Left ventricle myocardium superior (tissue), 1 donor: ENCODE measurements at places on chromosomes 6 and 20. TPM values are rescaled to one million over a fixed set of nuclear protein-coding genes. Genes with fewer than 3 reads are reported as not detected.

CLIC5 gene
- 272 TPM for total RNA-seq

- no peak for DNase-seq
Measured at GRCh38 chr6:34018026-34018425, 127.9 kb downstream of the GRM4 start.

DNA sequence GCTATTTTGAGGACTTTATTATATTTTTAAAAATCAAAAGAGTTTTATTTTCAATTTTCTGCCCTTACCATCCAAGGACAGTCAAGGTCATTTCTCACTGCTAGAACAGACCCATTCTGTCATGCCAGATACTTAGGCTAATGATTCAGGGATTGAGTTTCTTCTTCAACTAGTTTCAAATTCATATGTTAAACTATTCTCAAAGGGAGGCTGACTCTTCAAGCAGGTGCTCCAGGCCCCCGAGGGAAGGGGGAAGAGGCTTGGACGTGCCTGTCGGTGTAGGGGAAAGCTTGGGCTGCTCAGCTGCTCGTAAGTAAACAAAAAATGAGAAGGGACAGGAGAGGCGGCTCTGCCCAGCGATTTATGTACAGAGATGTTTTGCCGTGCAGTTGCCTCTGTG is 69.4 kb upstream of the MYLIP start:
- no peak for DNase-seq

DNA sequence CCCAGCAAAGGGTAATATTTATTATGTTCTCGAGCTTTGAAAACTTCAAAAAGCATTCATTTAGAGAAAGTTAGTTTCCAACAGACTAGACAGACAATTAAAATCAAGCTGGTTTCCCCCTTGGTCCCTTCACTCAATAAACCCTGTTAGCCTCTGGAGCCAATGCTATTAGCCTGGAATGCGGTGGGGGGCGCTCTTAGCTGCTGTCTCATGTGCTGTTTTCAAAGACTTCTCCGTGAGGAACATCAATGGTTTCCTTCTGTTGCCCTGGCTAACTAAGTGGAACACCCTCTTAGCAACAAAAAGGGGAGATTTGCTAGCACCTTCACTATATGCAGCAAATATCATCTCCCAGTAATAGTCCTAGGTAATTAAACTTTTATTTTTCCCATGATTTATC is 86.4 kb downstream of the LY86 start:
- DNase-seq: no peak

CST7 gene
- 0.92 TPM for total RNA-seq

GRCh38 chr6:13447949-13448724 is 39.3 kb downstream of the GFOD1 start:
- DNase-seq: no peak

ZBP1 gene
- total RNA-seq: 0.15 TPM

- DNase-seq: no peak
Measured at GRCh38 chr20:63367446-63368055, 6.4 kb upstream of the CHRNA4 start.

- DNase-seq: no peak
Measured at GRCh38 chr20:61280217-61280980, 28.3 kb downstream of the CDH4 start.

DNA sequence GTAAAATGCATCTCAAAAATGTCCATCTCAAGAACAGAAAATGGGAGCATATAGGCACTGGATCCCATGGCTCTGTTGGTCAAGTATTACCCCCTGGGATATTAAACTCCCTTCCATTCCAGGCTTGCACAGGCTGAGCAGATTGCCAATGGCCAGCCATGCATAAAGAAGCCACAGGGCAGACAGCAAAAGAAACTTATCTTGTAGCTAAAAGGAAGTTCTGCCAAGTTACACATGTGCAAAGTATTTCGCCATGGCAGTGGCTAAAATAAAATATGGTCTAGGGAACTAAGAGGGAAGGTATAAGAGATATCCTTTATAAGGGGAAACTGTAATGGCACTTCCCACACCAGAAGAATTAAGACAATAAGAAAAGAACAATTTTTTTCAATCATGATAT is 415.6 kb upstream of the BTBD3 start:
- DNase-seq: no peak

DNA sequence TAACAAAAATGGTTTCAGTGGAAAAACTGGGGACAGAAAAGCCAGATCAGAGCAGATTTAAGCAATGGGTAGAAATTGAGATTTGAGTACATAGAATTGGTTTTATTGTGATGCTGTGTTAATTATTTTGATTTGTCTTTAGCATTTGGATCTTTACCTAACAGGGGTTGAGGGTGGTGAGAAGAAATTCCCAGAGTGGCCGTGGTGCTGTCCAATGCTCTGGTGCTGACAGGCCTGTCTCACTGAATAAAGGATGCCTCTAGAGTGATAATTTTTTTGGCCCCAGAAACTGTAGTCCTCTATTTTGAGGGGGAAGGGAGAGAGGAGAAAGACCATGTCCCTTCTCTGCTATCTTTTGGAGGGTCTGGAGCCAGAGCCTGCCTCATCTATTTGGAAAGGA is 79.1 kb downstream of the LYRM2 start:
- DNase-seq: no peak

FNDC11 gene
- total RNA-seq: 0.15 TPM

SRSF6 gene
- 56.5 TPM for total RNA-seq

- no peak for DNase-seq
Measured at GRCh38 chr6:35178012-35178411, 35.7 kb upstream of the SCUBE3 start.

- DNase-seq: no peak
Measured at GRCh38 chr6:157246048-157246630, 77.2 kb downstream of the TMEM242 start.

DNA sequence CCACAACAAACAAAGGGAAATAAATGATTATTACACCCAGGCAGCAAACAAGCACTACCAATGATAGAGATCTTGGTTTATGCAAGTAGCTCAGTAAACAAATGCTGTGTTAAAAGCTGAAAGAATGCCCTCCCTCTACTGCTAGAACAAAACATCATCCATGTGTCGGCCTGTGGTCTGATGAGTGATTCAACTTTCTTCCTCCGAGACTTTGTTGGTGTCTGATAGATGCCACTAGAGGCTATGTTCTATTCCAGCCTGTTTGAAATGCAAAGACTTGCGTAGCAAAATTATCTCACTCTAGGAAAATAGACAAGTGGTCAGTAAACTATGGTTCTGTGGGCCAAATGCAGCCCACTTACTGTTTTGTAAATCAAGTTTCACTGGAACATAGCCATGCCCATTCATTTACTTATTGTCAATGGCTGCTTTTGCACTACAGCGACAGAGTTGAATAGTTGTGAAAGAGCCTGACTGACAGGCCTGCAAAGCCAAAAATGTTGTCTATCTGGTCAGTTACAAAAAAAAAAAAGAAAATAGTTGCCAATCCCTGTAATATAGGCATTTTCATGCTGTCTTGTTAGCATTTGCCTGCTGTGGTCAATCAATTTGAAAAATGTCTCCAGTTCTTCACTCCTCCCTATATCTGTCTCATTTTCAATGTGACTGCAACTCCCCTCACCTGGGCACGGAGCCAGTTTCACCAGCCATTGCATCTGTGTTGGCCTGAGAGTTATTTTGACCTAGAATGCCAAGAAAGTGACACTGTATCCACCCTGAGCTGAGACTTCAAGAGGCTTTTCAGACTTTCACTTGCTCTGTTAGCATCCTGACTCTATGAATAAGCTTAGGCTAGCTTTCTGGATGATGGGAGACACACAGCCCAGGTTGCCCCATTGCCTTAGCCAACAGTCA is 544.6 kb upstream of the BTBD3 start:
- no peak for DNase-seq

DNA sequence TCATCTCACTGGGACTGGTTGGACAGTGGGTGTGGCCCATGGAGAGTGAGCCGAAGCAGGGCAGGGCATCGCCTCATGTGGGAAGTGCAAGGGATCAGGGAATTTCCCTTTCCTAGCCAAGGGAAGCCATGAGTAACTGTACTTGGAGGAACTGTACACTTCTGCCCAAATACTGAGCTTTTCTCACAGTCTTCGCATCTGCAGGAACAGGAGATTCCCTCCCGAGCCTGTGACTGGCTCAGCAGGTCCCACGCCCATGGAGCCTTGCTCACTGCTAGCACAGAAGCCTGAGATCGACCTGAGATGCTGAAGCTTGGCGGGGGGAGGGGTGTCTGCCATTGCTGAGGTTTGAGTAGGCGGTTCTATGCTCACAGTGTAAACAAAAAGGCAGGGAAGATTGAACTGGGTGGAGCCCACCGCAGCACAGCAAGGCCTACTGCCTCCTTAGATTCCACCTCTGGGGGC is 10.4 kb upstream of the CALHM5 start:
- no peak for DNase-seq

- no peak for DNase-seq
Measured at GRCh38 chr6:155183095-155183494, 80.7 kb upstream of the CLDN20 start.

DNA sequence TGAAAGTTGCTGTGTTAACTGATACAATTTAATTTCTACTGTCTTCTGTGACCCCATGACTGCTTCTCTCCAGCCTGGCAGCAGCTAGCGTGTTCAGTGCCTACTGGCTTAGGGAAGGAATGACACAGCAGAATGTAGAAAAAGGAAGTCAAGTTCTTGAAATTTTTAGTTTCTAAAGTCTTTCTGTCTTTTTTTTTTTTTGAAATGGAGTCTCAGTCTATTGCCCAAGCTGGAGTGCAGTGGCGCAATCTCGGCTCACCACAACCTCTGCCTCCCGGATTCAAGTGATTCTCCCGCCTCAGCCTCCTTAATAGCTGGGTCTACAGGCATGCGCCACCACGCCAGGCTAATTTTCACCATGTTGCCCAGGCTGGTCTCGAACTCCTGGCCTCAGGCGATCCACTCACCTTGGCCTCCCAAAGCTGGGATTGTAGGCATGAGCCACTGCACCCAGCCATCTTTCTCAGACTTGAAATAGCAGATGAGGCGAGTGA is 39.3 kb downstream of the PCNA start:
- peak; percentile 73 for DNase-seq

- DNase-seq: no peak
Measured at GRCh38 chr6:142002825-142003405, 129.8 kb upstream of the GJE1 start.
